ENCODE measurements at places on chromosomes 5 and 9.

GRCh38 chr5:176722757-176723156 lies 75.5 kb downstream of the TSPAN17 start:
- DNase-seq = no peak

DNA sequence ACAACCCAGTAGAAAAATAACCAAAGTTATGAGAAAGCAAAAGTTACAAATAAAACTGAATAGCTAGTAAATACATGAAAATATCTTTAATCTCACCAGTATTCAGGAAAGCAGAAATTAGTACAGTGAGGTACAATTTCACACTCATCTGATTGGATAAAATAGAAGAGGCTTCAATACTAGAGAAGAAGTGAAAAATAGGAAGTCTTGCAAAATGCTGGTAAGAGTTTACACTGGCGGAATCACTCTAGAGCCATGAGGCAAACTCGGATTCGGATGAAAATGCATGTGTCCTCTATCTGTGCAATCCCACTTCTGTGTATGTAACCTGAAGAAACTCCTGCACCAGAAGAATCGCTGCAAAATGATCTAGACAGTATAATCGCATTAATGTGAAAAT lies 128.9 kb downstream of the CCDC192 start:
- no peak for DNase-seq

DNA sequence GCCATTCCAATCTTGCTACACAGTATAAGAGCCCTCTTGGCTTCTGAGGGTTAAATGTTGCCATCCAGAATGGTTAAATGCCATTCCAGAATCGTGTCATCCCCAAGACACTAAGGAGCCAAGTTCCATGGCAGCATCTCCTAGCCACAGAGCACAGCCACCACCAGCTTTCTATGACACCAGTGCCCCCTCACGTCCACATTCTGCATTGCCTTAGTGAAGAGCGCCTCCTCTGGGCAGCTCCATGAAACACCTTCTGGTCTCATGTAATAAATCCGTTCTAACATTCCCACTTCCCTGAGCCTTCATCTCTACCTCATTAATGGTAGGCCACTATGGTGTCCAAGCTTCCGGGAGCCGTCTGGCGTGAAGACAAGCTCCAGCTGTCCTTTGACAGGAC lies 12.4 kb downstream of the CBY3 start:
- peak; percentile 65 for DNase-seq

DNA sequence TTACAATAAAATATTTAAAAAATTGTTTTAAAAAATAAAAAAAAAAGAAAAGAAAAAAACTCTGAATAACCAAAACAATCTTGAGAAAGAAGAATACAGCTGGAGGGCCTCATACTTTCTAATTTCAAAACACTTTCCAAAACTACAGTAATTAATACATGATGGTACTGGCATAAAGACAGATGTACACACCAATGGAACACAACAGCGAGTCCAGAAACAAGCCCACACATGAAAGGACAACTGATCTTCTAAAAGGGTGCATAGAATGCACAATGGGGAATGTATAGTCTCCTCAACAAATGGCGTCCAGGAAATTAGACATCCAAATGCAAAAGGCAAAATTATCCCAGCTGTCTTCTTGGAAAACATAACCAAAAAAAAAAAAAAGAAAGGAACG lies 99.6 kb downstream of the LURAP1L start:
- DNase-seq = no peak

DNA sequence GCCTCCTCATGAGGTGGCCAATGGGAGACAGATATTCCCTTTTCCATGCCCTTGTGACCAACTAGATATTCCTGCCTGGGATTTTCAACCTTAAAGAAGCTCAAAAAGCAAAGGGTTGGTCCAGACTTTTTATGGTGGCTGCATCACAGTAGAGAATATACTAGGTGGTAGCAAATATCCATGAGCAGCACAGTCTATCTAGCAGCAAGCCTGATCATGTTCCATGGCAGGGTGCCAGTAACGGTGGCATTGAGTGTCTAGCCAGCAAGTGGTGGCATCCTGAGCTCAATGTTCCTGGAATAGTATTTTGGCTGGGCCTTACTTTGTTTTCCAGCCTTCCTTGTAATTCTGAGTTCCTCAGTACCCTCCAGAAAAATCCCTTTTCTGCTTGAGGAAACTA lies 25.8 kb downstream of the CDC25C start:
- no peak for DNase-seq

- DNase-seq = peak; percentile 34
Measured at GRCh38 chr9:95504053-95504963, 12.5 kb downstream of the PTCH1 start.

All from ELR (cell line).